ENCODE measurements at places on chromosomes 1 and 21.

DNA sequence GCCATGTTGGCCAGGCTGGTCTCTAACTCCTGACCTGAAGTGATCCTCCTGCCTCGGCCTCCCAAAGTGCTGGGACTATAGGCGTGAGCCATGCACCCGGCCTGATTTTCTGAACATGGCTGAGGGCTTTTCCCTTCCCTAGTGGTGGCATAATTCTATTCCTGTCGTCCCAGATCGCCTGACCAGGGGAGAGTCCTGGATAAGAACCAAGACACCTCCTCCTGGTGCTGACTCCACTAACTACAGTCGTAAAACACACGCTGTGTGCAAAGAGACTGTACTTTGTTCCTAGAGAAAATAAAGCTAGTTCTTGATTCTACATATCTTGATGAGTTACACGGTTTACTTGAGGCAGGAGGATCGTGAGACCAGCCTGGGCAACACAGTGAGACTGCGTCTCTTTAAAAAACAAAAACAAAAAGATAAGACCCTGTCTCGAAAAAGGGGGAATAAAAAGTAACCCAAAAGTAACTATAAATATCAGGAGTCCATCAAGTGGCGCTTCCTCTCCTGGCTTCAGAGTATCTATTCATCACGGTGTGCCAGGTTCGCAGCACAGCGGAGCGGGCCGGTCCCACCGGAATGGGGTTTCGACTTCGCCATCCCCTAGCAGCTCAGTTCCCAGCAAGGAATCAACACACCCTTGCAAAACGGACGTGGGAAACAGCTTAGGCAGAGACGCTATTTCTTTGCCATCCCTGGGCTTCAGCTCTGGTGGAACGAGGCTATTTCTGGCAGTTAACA is 973 bp downstream of the SDF4 start:
- H3K27me3 ChIP-seq, result no peaks in the 10 kb centered on the region
- peaks cover 23% of the 10 kb centered on the region for H3K4me1 ChIP-seq
- H3K36me3 ChIP-seq, result peaks cover 33% of the 10 kb centered on the region
- DNase-seq, result no peak

DNA sequence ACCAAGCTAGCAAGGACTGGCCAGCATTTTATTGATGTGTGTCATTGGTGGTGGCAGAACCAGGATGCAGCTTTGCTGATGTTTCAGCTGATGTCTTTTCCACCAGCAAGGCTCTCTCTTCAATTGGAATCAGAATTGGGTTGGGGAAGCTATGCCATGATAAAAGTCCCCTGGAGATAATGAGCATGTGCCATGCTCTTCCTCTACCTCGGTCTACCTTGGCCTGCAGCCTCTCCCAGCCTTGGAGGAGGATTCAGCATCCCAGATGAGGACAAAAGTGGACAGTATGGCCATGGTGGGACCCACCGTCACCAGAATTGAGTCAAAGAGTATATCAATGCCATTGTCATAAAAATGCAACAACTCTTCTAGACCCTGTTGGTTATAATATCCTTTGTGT is 8.6 kb downstream of the AVPR1B start:
- H3K4me1 ChIP-seq, result no peaks in the 10 kb centered on the region
- no peak overlapping the region for H3K27ac ChIP-seq
- H3K27me3 ChIP-seq, result no peaks in the 10 kb centered on the region
- no peaks in the 10 kb centered on the region for H3K36me3 ChIP-seq
- H3K4me3 ChIP-seq, result no peak overlapping the region
- DNase-seq, result no peak

GRCh38 chr1:115654125-115654524 is 12.4 kb downstream of the VANGL1 start:
- DNase-seq, result no peak
- H3K27ac ChIP-seq, result no peak overlapping the region
- no peaks in the 10 kb centered on the region for H3K27me3 ChIP-seq
- H3K4me1 ChIP-seq, result peaks cover 6% of the 10 kb centered on the region

- H3K4me1 ChIP-seq, result no peaks in the 10 kb centered on the region
- no peak overlapping the region for H3K4me3 ChIP-seq
Measured at GRCh38 chr1:226444901-226445300, 37.0 kb upstream of the PARP1 start.

DNA sequence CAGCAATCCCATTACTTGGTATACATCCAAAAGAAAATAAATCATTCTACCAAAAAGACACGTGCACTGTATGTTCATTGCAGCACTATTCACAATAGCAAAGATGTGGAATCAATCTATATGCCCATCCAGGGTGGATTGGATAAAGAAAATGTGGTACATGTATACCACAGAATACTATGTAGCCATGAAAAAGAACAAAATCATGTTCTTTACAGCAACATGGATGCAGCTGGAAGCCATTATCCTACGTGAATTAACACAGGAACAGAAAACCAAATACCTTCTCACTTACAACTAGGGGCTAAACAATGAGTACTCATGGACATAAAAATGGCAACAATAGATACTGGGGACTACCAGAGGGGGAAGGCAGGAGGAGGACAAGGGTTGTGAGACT is 147.3 kb downstream of the TIAM1 start:
- no peak overlapping the region for H3K4me3 ChIP-seq
- no peak for DNase-seq
- H3K27ac ChIP-seq, result no peak overlapping the region
- H3K4me1 ChIP-seq, result no peaks in the 10 kb centered on the region
- H3K36me3 ChIP-seq, result no peaks in the 10 kb centered on the region

- no peak overlapping the region for H3K27ac ChIP-seq
- H3K27me3 ChIP-seq, result no peaks in the 10 kb centered on the region
- no peak overlapping the region for H3K4me3 ChIP-seq
- no peaks in the 10 kb centered on the region for H3K36me3 ChIP-seq
- no peak for DNase-seq
- no peaks in the 10 kb centered on the region for H3K4me1 ChIP-seq
Measured at GRCh38 chr1:205077158-205077933, 6.9 kb downstream of the TMEM81 start.

DNA sequence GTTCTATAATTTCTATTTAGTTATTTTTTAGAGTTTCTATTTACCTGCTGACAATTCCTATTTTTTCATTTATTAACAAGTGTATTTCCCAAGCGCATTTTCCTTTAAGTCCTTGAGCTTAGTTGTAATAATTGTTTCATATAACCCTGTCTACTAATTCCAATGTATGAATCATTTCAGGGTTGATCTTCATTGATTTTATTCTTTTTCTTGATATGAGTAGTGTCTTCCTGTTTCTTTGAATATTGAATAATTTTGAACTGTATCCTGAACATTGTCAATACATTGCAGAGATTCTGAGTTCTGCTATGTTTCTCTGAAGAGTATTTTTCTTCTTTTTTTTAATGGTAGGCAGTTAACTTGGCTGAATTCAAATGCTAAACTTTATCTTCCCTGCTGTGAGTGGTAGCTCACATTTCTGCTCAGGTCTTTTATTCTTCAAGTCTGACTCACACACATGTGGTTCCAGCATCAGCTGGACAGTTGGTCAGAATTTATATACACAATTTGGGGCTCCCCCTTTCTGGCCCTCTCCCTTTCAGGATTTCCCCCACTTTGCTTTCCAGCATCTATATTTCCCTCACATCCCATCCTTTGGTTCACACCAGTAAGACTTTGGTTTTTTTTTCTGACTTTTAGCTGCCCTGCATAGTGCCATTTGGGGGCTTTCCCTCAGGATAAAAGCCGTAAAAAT is 54.4 kb upstream of the WDR26 start:
- no peaks in the 10 kb centered on the region for H3K4me1 ChIP-seq
- no peaks in the 10 kb centered on the region for H3K27me3 ChIP-seq
- H3K4me3 ChIP-seq, result no peak overlapping the region
- no peak overlapping the region for H3K27ac ChIP-seq
- no peaks in the 10 kb centered on the region for H3K36me3 ChIP-seq

- H3K36me3 ChIP-seq, result no peaks in the 10 kb centered on the region
- peak overlapping the region; percentile 56 for H3K27ac ChIP-seq
Measured at GRCh38 chr1:26155370-26156284, 3.3 kb upstream of the FAM110D start.

DNA sequence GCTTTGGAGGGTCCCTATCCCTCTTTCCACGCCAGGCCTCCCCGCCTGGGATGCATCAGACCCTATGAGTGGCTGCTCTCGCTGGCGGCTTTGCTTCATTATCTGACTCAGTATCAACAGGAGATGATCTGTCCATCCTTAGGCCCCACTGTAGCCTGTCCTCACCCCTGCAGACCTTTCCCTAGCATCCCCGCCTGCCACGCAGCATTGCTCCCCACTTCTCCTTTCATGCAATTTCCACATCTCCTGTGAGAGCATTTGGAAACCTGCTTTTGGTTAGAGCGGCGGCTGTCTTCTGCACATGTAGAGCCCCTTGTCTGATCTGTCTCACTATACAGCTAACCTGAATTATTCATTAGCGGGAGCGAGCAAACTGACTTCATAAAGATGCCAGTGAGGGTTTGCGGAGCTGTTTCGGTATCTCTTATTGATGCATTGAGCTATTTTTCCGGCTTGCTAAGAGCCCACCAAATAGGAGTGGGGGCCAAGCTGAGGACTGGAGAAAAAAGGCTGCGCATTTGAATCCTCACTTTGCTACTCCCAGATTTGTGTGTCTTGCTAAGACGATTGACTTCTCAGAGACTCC is 40.0 kb upstream of the ATP2B4 start:
- H3K36me3 ChIP-seq, result no peaks in the 10 kb centered on the region
- H3K27ac ChIP-seq, result no peak overlapping the region
- H3K4me3 ChIP-seq, result no peak overlapping the region

GRCh38 chr1:58999676-59000075 is 215.8 kb upstream of the JUN start:
- no peak for DNase-seq
- H3K27ac ChIP-seq, result no peak overlapping the region
- H3K27me3 ChIP-seq, result no peaks in the 10 kb centered on the region
- H3K4me1 ChIP-seq, result no peaks in the 10 kb centered on the region

DNA sequence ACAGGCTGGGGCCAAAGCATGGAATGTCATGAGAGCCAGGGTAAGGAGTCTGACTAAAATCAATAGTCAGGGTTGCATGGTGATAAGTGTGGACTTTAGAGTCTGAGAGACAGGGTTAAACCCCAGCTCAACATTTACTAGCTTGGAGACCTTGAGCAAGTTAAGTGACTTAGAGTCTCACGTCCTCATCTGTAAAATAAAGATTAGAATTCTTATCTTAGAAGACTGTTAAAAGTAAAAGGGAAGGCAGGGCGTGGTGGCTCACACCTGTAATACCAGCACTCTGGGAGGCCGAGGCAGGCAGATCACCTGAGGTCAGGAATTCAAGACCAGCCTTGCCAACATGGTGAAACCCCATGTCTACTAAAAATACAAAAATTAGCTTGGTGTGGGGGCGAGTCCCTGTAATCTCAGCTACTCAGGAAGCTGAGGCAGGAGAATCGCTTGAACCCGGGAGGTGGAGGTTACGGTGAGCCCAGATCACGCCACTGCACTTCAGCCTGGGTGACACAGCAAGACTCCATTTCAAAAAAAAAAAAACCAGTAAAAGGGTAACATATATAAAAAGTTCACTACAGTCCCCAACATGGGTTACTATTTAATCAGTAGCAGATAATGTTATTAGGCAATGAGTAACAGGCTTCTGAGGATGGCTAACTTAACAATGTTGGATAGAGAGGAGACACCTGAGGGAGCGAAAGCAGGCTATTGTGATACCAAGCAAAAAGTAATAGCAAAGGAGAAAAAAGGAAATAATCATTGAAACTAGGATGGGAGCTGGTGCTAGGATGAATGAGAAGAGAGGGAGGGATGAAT is 20.8 kb downstream of the TMCO1 start:
- no peak overlapping the region for H3K4me3 ChIP-seq
- no peak for DNase-seq
- no peaks in the 10 kb centered on the region for H3K4me1 ChIP-seq
- peaks cover 53% of the 10 kb centered on the region for H3K36me3 ChIP-seq
- no peak overlapping the region for H3K27ac ChIP-seq

DNA sequence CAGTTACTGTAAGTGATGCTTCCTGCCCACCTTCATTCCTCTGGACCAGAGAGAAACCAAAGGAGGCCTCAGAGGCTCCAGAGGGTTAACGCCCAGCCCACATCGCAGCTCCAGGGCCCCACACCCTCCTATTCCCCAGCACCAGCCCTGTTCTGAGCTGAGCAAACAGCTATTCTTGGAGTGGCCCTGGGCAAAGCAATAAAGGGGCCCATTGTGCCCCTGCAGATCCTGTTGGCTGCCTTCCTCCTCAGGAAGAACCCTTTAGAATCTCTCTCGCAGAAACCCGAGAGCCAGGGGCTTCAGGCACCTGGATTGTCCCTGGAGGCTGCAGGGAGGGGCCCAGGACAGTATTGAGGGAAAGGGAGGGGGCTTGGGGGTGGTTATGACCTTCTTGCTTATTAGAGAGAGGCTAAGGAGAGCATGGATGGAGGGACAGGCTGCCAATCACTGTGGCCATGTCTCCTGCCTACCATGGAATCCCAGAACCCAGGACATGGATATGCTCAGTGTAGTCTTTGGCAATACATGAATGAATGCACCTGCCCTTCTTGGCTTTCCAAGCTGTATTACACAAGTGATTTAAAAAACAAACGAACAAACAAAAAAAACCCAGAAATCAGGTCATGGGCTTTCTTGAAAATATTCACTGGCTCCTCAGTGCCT is 9.2 kb downstream of the PADI2 start:
- no peaks in the 10 kb centered on the region for H3K27me3 ChIP-seq
- H3K4me3 ChIP-seq, result no peak overlapping the region
- H3K27ac ChIP-seq, result no peak overlapping the region
- no peaks in the 10 kb centered on the region for H3K36me3 ChIP-seq
- H3K4me1 ChIP-seq, result no peaks in the 10 kb centered on the region

DNA sequence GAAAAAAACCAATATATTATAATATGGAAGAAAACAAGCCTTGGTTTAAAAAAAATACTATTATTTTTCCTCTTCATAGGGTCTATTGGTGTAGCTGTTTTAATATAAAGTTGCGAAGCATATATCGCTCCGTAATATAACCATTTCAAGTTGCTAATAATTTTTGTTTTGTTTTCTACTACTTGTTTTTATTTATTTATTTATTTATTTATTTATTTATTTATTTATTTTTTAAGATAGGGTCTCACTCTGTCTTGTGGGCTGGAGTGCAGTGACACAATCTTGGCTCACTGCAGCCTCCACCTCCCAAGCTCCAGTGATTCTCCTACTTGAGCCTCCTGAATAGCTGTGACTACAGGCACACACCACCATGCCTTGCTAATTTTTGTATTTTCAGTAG is 46.4 kb downstream of the PRDM2 start:
- no peaks in the 10 kb centered on the region for H3K36me3 ChIP-seq
- peaks cover 11% of the 10 kb centered on the region for H3K4me1 ChIP-seq
- no peak overlapping the region for H3K27ac ChIP-seq
- no peaks in the 10 kb centered on the region for H3K27me3 ChIP-seq

DNA sequence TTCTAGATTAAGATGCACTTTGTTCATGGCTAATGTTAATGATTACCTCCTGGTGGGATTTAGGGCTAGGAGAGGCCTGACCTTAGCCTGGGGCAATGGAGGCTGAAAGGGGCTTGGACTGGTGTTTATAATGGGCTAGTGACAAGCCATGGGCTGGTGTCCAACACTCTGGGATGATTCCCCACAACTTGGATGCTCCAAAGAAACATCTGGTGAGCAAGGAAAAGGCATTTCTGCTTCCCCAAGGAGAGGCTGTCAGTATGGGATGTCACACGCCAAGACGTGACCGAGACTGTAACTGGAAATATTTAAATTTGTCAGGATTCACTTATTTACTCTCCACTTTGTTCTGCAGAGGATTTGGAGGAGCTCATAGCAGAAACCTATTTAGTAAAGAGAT is 45.2 kb downstream of the PTPRU start:
- no peaks in the 10 kb centered on the region for H3K27me3 ChIP-seq
- no peak overlapping the region for H3K27ac ChIP-seq
- no peak overlapping the region for H3K4me3 ChIP-seq

Measured in ascending aorta (tissue), 2 donors.